Fibroblast of skin of back (primary cell): ENCODE measurements at places on chromosomes 7 and 10.

- DNase-seq, result no peak
Measured at GRCh38 chr7:6639627-6640026, 2.5 kb downstream of the ZNF316 start.

GRCh38 chr7:140060243-140060630 is 2.5 kb downstream of the PARP12 start:
- DNase-seq, result no peak

DNA sequence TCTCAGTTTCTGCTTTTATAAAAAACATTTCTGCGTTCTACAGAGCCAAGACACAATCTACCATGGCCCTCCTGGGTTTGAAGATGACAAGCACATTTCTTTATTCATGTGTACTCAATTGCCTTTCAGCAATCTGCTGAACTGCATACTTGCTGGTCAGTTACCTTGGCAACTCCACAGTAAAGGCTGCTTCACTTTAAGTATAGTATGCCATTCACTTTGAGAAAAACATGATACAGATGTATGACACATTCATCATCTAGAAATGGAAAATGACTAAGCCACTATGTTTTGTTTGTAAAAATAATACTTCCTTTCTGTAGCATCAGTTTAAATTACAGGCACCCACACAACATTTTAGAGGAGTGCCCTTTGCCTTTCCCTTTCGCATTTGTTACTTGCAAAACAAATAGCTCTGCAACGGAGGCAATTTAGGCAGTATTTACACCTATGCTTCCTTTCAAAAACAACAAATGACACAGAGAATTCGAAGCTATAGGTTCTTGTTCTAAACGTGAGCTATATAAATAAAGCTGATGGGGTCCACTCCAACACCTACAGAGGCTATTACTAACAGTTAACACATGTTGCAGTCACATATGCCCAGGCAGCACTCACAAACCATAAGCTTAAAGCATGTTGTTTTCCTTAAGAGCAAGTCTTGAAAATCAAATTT is 23.5 kb downstream of the SGCE start:
- peak; percentile 96 for DNase-seq

DNA sequence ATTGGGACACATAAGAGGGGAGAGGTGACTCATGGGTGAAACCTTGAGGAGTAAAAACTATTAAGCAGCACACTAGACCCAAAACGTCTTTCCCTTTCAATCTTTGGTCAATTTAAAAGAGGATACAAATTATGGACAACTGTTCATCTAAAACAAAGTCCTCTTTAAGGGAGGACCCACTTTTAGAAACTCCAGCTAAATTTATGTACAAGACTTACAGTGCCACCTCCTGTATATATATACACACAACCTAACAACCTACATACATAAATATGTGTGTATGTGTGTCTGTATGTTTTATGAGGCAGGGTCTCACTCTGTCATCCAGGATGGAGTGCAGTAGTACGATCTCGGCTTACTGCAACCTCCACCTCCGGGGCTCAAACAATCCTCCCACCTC is 18.1 kb upstream of the ZC3HAV1 start:
- DNase-seq, result no peak

- DNase-seq, result no peak
Measured at GRCh38 chr7:155280446-155281397, 17.0 kb upstream of the INSIG1 start.

DNA sequence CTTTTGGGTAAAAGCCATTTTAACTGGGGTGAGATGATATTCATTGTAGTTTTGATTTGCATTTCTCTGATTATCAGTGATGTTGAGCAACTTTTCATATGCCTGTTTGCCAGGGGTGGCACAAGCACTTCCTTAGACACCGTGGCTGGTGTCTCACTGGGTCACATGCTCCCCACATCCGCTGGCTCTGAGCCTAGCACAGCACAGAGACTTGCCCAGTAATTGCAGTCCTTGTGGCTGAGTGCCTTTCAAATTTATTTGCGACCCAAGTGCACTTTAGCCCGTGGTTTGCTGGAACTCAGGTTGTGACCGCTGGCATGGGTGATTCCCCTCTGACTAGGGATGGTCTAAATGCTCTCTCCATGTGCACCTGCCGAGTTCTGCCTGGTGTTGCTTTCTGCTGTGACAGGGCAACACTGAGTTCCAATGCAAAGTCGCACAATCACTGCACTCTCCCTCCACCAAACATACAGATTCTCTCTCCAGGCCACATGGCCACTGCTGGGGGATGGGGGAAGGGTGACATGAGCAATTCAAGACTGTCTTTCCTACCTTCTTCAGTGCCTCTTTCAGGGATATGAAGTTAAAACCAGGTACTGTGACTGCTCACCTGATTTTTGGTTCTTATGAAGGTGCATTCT is 66.5 kb downstream of the ZNF277 start:
- peak; percentile 1 for DNase-seq

DNA sequence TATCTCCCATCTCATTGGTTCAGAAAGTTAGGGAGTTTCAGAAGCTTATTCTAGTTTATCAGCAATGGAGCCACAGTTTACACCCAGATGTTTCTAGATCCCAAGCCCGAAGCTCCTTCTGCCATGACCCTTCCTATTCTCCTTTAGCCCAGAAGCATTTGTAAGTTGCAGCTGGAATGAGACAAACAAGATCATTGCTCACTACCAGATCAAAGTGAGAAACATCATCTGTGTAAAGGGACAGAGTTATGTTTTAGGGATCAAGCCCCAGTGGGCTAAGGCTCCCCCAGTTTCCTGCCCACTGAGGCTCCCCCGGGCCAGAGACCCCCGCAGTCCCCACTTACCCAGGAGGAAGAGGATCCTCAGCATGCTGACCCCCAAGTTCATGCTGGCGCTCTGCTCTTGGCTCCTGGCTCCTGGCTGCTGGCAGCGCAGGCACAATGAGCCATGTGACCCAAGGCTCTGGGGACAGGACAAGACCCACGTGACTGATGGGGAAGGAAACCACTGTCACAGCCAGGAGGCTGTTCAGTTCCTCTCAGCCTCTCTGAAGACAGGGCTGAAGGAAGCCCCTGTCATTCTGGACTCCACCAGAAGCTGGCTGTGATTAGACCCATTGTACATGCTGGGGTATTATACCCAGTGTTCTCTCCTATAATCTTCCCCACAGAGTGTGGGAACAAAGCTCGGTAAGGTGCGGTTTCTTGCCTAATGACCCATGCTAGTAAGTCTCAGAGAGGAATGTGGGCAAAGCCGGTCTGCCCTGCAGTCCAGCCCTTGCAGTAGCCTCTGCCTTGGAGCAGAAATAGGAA is at the start of gene TMEM273:
TSS of gene TMEM273 (minus strand) at position 442 of the 812 bp plus-strand sequence. CDS start at position 387, 55 bp downstream.
- no peak for DNase-seq

DNA sequence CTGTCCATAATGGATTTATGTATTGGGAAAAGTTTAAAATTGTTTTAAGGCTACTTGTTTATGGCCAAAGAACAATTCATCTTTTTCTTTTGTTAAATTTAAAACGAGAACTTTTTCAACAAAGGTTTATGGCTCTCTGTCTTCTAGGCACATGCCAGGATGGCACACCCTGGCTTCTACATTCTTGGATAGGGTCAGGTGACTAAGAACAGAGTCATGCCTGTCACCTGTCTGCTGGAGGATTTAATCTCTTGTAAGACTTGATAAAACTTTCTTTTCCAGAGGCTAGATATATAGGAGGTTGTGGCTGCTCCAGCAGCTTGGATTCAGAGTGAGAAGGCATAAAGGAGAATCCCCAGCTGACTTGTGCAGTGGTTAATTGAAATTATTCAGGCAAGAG is 915.4 kb downstream of the GATA3 start:
- no peak for DNase-seq

DNA sequence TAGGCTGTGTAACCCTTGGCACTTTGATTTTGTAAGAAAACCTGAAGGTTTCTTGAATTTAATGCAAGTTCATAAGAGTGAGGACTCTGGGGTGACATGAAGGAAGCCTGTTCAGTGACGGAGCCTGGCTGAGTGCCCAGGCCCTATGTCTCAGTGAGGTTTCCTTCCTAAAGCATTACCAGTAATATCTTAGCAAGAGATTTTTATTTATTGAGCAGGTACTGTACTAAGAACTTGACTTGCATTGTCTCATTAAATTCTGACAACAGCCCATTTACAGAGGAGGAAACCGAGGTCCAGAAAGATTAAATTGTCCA is 197.2 kb downstream of the HECW1 start:
- DNase-seq, result no peak

- no peak for DNase-seq
Measured at GRCh38 chr10:80277016-80277415, 12.4 kb downstream of the MAT1A start.

- DNase-seq, result no peak
Measured at GRCh38 chr7:135862586-135863340, 114.2 kb upstream of the FAM180A start.

GRCh38 chr10:5018134-5018533 is 14.5 kb upstream of the AKR1C2 start:
- no peak for DNase-seq

- DNase-seq, result no peak
Measured at GRCh38 chr7:155131090-155131489, 61.0 kb downstream of the HTR5A start.

GRCh38 chr7:99473315-99473596 is 566 bp downstream of the ZNF789 start:
- DNase-seq, result peak; percentile 72

DNA sequence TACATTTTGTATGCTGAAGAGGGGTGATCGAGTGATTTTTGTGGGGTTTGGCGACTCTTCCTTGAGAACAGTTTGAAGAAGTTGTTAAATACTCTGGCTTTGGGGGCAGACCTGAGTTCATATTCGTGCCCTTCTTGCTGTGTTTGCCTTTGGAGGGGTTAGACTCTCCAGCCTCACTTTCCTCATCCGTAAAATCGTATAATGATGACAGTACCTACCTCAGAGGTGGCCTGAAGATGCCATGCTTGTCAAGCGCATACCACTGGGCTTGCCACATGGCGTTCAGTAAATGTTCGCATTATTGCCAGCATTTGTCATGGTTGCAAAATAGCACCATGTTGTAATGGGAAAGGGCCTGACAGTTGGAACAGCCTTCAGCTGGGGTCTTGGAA is 1.3 kb downstream of the STK17A start:
- DNase-seq, result peak; percentile 64

- DNase-seq, result peak; percentile 52
Measured at GRCh38 chr7:135666156-135666555, 3.8 kb downstream of the STMP1 start.

- DNase-seq, result no peak
Measured at GRCh38 chr10:99733366-99733765, 1.3 kb downstream of the CUTC start.

DNA sequence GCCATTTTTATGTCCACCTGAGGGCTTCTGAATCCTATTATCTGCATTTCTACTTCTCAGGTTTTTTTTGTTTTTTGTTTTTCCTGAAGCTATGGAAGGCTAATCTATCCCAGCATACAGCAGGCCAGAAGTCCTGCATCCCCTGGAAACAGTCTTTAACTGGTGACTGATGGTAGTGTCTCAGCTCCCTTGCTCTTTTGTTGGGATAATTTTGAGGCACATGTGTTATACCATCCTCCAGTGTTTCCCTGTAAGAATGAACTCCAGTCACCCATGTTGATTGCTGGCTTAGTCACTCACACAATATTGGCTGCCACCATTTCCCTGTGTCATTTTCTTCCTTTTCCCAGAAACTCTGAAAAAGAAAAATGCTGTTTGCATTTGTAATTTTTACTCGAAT is 1094.0 kb upstream of the LRRN3 start:
- DNase-seq, result no peak

- no peak for DNase-seq
Measured at GRCh38 chr10:49012603-49013002, 73.0 kb upstream of the LRRC18 start.

GRCh38 chr7:8295638-8296361 is 33.8 kb upstream of the ICA1 start:
- DNase-seq, result peak; percentile 72

DNA sequence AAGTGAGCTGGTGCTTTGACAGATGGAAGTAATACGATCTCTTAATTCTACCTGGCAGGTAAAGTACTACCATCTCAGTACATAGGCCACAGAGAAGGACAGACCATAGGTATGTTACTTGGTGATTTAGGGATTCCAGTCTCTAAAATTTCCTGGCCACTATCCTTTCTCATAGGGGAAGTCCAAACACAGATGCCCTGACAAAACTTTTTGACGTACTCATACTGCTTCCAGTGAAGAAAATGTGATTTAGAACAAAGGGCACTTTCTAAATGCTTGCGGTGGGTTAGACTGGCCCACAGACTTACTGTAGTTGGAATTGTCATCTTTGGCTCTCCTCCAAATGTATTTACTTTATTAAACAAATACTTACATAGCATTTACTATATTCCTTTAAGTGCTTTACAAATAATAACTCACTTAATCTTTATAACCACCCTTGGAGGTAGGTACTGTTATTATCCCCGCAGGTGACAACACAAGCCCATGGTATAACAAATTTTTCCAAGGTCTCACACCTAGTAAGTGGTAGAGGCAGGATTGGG is 3.0 kb downstream of the PI4K2A start:
- no peak for DNase-seq

DNA sequence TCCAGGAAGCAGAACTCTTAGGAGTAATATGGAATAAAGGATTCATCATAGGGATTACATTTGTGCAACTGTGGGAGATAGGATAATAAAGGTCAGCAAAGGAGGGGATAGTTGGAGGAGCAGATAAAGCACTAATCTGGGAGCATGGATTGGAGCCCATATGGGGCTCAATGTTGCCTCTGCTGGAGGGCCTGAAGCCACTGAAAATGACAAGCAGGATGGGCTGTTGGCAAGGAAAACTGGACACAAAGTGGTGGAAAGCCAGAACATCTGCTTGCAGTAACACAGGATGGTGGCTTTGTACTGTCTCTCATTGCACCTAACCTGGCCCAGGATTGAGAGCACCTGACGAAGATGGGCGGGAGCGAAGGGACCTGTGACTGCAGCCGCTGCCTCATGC is 15.0 kb upstream of the COMMD3 start:
- DNase-seq, result no peak

GRCh38 chr10:62627983-62628382 is 176.5 kb upstream of the ADO start:
- no peak for DNase-seq

- DNase-seq, result no peak
Measured at GRCh38 chr10:131789516-131789915, 111.3 kb upstream of the PPP2R2D start.

DNA sequence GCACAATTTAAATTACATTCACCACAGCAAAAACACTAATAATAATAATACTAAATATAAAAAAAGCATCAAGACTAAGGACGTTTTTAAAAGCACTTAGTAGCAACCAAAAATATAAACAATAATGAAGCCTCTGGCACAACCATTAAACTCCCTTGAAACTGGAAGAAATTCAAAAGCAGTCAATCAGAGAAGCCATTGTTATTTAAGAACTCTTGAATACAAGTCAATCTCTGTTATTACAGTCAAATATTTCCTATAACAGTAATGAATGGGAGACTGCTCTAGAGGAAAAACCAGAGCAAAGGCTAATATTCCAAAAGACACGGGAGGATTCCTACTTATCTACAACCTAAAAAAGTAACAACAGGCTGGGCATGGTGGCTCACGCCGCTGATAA is 164.2 kb downstream of the KMT2E start:
- no peak for DNase-seq

DNA sequence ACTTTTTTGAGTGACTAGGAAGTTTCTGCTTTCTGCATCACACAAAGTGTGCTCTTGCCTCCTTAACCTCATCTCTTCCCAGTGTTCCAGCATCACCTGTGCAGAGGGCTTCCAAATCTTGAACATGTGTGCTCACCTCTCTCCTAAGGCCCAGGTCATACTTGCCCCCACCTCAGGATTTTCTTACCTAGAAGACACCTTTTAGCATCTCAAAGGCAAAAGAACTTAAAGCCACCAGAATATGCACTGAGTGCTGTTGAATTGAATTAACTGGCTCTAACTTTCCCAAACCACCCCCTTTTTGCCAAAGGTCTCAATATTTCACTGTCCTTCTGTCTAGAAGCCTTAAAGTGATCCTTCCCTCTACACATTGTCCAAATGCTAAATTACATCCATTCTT is 66.5 kb downstream of the SRI start:
- no peak for DNase-seq
